ENCODE measurements at places on chromosomes 2 and 18.

GRCh38 chr18:55265984-55266383 is 306.7 kb upstream of the CCDC68 start:
- no peak for DNase-seq

DNA sequence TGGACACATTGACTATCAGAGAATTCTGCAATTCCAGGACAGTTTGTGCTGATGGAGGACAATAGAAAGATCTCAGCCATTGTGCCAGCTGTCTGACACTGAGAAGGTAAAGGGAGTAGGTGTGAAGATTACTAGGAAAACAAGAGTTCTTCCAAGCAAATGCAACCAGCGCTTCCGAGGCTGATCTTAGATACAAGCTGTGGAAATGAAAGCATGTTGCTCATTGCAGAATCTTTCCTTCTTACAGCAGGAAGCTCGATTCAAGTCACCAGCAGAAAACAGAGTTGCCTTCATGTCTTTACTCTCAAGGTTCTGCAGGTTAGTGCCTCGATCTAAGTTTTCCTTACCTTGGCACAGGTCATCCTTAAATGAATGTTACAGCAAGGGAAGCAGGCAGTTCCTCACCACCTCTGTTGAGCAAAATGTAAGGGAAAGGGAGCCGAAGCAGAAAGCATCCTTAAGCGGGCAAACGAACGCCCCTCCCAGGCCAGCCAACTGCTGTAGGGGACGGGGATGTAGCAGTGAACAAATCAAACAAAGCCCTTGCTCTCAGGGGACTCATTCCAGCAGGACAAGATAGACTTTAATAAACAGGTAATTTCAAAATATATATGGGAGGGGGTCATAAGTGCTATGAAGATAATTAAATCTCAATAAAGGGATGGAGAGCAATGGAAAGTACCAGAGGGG is 54.3 kb downstream of the MARCHF4 start:
- no peak for DNase-seq

DNA sequence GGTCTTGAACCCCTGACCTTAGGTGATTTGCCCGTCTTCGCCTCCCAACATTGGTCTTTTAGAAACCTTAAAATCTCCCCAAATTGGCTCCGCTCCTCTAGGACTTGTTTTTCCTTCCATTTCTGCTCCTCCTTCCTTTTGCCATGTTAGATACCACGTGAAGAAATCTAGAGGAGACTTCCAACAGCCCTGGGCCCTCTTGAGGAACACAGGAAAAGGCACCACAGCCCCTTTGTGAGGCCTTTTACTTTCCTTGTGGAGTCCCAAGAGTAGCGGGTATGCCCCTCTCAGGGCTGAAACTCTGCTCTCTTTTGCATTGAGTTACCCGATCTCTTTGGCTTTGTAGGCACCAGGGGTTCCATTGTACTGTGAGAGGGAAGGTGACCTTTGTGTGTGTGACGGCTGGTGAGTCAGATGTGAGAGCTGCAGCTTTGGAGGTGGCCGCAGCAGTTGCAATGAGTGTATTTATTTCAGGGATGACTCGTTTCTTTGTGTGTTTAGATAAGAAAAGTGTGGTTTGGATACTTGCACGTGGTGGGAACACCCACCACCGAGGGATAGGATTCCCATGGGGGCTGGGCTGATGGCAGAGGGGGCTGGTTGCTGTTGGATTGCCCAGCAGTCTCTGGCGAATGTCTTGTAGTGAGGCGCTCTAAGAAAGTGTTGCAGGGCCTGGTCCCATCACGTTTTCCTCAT is 218.4 kb upstream of the HS6ST1 start:
- DNase-seq = peak; percentile 76

GRCh38 chr2:43937269-43937820 is 58.4 kb downstream of the LRPPRC start:
- DNase-seq = no peak

DNA sequence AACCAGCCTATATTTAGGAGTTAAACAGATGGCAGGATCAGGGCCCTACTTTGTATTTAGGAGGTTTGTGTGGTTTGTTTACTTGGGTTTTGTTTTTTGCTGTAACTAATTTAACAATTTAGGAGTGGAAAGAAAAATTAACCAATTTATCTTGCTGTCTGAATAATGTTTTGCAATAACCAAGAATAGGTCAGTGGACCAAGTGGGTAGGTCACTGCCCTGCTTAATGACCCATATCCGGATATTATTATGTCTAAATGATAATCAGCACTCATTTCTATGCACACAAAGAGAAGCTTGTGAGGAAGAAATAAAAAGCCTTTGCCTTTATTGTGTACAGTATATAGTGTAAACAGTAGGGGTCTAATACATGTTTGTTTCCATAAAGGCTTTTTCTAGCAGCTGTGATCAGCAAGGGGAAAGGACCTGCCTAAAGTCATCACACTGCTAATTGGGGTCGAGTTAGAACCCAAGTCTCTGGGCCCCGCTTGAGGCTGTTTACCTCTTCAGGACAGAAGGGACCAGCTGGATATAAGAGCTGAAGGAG is 76.6 kb downstream of the TGOLN2 start:
- DNase-seq = no peak

DNA sequence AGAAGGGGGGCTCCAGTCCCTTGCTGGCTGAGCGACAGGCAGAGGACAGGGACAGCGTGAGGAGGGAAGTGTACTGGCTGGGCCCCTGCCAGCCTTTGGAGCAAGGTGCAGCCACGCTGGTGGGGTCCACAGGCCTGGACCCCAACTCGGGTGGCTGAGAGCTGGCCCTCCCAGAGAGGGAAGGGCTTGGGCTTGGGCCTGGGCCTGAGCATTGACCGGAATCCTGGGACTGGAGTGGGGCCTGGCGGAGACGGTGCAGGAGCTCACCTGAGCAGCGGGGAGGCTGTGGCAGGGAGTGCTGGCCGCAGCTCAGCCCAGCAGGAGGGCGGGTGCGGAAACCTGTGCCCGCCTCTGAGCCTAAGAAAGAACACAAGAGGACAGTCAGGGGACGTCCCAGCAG is 27.9 kb downstream of the KCNIP3 start:
- DNase-seq = no peak

DNA sequence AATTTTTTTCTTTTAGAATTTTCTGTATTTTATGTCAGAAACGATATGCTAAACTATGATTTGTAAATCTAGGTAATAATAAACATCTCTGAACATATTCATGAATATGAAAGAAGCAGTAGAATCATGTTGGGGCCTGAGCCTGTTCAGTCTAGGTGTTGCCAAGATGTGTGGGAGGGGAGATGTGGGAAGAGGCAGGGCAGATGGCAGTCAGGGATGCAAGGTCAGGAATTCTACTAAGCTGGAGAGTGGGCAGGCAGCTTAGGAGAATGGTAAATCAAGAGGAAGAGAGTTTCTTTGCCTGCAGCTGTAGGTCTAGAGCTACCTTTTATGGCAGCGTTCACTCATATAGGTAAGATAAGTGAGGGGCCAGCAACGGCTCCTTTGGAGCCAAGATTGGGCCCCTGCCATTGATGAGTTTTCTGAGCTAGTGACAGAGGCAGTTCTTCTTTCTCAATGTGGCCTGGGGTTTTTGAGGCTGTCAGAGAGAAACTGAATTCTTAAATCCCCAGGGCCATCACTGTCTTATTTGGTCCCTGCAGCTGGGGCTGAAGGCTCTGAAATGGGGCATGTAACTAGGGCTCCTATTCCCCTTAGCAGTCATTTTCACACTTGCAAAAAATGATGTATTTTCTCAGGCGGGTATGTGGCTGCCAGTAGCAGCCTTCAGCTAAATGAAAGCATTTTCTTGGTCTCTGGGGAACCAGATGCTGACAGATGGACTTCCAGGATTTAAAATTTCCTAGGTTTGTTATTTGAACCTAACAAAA is 232.8 kb downstream of the PIK3C3 start:
- DNase-seq = no peak

DNA sequence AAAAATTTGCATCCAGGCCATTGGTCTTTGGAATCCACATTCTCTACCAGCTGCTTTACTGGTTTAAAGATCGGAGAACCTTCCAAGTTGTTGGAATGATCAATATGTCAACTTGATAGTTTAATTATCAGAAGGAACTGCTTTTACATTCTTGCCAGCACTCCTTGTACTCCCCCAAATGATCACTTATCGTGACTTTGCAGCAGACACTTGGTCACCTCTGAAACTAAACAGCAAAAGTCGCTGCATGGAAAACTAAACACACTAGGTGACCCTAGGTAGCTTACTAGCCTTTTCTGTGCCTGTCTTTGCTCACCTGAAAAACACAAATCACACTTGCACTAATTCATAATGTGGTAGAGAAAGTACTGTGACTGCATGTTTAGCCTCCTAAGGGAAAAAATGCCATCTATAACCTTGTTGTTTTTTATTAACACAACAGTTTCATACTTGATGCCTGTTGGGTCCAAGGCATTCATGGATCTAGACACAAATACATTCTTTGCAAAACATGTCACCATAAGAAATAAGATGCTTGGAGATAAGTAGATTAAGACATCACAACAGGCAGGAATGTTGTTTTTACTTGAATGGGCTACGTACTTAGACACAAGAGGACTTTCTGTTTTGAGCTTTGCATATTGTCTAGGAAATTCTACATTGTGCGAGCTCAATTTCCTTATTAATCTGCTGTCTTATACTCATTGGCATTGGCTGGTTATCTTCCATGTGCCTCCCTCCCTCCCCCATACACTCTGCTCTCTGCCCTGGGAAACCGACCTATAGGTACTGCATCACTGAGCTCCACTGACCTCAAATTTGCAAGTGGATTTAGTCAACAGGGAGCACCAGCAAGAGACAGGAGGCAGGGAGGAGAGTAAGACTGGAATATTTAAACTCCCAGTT is 219.1 kb upstream of the STK17B start:
- DNase-seq = no peak

DNA sequence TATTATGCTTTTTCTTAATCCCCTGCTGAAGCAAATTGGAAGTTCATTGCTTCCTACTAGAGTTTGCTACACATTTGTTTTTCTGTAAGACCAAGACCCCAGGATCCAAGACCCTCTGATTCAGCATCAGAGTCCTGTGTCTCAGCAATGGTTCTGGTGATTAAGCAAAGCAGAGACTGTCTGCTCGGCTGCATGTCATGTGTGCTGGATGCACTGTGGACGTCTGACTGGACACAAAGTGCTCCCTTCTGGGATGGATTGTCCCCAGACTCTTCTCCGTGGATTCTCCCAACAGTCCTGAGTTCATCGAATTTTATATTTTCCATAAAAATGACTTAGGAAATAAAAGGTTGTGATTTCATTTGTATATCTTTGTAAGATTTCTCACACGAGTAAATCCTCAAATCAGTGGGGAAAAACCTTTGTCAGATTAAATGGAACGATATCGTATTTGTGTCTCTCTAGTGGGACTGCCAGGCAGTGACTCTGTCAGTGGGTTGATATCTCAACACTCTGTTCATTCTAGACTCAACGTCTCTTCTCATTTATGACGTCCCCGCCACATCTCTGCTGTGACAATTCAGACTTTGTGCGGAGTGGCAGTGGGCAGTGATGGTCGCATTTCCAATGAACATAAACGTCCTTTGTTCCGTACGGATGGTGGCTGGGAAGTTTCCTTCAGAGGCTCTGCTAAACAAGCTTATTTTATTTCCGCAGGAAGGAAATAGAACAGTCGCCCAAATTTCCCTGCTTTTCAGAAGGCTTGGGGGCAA is 58.6 kb downstream of the NCAPH start:
- DNase-seq = no peak

DNA sequence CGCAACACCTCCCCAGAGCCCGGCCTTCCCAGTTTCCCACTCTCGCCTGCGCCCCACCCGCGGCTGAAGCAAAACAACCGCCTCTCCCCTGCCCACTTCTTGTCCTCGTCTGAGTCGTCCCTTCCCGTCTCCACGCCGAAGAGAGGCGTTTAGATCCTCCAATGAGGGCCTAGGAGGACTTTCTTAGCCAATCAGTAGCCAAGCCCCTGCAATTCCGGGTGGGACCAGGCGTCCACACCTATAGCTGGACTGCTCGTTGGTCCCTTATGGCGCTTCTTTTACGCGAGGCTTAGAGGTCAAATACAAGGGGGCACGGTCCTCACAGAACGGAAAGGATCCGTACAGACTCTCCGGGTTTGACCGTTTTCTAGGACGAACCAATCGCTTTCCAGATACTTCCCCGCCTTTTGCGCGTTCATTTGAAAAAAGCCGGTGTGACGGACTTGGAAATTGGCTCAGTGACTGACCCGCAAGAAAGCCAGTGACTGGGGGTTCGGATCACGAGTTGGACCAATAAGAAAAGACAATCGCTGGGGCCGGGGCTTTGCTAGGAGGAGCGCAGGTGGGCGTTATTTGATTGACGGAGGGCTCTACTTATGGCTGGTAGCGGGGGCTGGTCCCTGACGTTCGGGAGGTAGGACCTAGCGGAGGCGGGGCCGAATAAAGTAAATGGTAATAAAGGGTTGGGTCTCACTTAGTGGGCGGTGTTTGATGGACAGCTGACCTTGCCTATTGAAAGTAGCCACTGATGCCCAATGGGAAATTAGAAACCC is 581 bp upstream of the PPM1B start:
- peak; percentile 100 for DNase-seq

DNA sequence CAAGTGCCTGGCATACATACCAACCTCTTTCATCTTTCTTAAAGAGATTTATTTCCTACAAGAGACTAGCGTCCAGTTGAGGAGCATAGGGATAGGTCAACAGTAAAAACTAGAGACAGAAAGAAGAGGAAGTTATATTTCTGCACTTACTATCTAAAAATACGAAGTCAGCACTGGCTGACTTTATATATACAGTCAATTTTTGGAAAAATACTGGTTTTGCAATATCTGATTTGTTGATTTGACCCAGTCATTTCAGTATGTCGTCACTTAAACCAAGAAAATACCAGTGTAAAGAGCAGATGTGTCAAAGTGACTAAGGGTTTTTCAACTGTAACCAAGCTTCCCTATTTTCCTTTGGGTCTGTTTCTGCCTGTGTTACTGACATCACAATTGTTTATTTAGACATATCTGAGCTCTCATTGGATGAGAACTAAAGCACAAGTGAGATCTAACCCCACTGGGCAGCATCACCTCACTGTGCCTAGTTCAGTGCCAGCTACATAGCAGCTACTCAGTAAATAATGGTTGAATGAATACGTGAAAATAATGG is 23.0 kb downstream of the CYTIP start:
- no peak for DNase-seq

DNA sequence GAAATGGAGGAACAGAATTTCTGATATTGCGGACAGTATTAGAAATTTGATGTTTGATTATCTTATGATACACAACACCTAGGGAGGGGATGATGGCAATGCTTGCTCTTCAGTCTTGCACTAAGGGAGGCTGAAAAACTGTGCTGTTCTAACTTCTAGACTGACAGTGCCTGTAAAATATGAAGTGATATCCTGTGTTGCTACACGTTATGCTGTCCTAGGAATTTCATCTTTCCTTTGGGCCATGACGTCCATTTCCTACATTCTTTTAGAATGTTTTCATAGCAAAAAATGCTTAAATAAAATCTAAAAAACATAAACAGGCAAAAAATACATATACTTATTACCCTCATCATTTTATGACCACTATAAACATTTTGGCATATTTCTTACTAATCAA is 55.3 kb downstream of the OSBPL1A start:
- DNase-seq = no peak
